ENCODE measurements at places on chromosomes 5 and 9.

GRCh38 chr5:157971571-157972216 lies 112.7 kb upstream of the CLINT1 start:
- no peak for DNase-seq

- no peak for DNase-seq
Observed at GRCh38 chr5:170034231-170034630, 53.9 kb upstream of the INSYN2B start.

DNA sequence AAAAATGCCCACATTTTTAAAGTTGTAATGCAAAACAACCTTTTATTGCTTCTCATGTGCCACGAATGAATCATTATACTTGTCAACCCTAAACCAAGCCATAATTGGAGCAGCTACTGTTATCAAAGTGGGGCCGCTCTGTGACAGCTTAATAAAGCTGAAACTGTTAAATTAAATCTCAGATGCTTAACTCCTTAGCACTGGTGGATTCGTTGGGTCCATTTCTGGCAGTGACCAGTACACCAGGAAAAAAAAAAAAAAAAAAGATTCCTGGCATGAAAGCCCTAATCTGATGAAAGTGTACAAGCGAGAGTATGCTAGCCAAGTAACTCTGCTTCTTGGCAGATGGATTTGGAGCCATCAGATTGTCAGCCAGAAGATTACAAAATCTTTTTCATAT lies 164.8 kb downstream of the ZSWIM6 start:
- DNase-seq, result no peak

DNA sequence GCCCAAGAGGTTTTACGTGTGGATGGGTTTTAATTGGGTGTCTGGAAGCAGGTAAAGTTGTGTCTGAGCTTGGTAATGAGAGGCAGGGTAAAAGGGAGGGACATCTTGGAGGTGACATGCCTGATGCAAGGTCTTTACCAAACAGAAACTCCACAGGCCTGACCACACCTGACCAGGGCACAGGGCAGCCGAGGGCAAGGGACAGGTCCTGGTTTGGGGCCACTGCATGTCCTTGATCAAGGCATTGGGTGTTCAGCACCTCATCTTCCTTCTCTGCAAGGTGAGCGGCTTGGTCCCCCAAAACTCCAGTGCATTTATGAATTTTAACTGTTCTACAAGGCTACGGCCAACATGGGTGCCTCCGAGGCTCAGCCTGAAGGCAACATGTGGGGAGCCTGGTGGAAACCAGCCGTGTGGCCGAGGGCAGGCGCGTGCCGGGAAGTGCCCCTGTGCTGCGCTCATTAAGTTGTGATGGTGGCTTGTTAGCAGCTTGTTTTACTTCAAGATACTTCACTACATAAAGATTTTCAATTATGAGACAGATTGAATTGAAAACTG lies 30.7 kb upstream of the LPCAT1 start:
- no peak for DNase-seq

DNA sequence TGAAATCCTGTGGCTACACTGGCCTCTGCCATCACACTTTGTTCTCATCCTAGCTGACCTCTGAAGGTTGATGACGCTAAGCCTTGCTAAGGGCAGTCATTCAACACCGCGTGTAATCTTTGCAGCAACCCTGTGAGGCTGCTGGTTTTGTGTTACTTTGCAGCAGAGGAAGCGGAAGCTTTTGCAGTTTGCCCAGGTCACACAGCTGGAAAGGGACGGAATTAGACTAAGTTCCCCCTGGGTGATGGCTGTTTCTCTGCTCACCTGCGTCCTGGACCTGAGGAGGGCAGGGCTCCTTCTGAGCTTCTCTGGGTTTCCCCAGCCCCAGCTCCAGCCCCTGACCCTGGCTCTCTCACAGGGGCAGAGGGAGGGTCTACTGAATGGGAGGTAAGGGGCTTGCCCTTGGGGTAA lies 7.3 kb upstream of the SLC25A51 start:
- DNase-seq, result no peak

GRCh38 chr9:8106362-8106761 lies 306.8 kb upstream of the DMAC1 start:
- DNase-seq, result no peak

- no peak for DNase-seq
Observed at GRCh38 chr9:108158236-108158995, 668.8 kb upstream of the KLF4 start.

DNA sequence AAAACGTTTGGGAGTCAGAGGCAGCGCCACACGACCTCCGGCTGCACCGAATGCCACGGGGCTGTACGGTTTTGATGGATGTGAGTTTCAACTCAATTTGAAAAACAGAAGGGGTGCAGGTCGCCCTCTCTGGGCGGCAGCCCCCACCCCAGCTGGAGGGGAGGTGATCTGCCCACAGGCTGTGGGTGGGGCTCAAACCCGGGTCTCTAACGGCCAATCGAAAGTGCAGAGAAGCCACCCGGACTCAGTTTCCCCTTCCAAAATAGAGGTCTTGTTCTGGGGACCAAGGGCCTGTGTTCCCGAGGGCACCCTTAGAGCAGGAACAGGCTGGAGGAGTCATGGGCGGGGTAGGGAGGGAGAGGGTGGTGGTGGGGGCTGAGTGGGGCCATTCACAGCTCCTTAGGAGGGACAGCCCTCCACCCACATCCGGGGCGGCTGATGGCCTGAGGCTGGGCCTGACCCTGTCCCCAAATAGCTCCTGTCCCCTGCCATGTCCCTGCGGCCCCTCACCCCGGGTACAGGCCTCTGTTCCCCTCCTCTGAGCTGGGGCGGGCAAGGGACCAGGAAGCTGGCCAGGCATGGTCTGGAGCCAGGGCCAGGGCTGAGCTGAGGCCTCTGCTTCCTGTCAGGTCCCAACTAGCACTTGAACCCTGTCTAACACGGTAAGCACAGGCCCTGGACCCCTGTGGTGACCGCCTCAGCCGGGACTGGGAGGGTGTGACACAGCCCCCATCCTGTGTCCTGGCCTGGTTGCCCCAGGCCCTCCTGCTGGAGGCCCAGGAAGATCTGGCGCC lies 22.6 kb upstream of the NOTCH1 start:
- no peak for DNase-seq
